ENCODE measurements at places on chromosomes 7 and 10. TPM values are rescaled to one million over a fixed set of nuclear protein-coding genes. Genes with fewer than 3 reads are reported as not detected.

Gene VSIR
- 39.9 TPM for total RNA-seq

Gene ASB10
- total RNA-seq: not detected

Gene AHR
- total RNA-seq: 101 TPM

Gene PBLD
- 9.2 TPM for total RNA-seq

Gene SLC26A3
- not detected for total RNA-seq

Gene SPOCK2
- total RNA-seq: 0.86 TPM

Gene SLK
- total RNA-seq: 85.0 TPM

Gene ZNF488
- total RNA-seq: 0.78 TPM

Gene SSC4D
- 0.42 TPM for total RNA-seq

Gene CD36
- total RNA-seq: 0.50 TPM

Gene C7orf57
- 0.67 TPM for total RNA-seq

Gene GJD4
- total RNA-seq: not detected

Gene RAMP3
- total RNA-seq: not detected

- DNase-seq: peak; percentile 72
Measured at GRCh38 chr7:105187302-105188169, 173.5 kb downstream of the KMT2E start.

- DNase-seq: peak; percentile 71
Measured at GRCh38 chr10:79347894-79348639, 798 bp downstream of the PPIF start.

- DNase-seq: no peak
Measured at GRCh38 chr7:144820552-144820951, 15.3 kb downstream of the TPK1 start.

GRCh38 chr10:113449006-113449695, 103.7 kb upstream of the HABP2 start:
- DNase-seq: no peak

GRCh38 chr10:43079856-43080255, 3.0 kb downstream of the RET start:
- no peak for DNase-seq

- DNase-seq: peak; percentile 40
Measured at GRCh38 chr7:47578579-47579270, 3.2 kb downstream of the TNS3 start.

DNA sequence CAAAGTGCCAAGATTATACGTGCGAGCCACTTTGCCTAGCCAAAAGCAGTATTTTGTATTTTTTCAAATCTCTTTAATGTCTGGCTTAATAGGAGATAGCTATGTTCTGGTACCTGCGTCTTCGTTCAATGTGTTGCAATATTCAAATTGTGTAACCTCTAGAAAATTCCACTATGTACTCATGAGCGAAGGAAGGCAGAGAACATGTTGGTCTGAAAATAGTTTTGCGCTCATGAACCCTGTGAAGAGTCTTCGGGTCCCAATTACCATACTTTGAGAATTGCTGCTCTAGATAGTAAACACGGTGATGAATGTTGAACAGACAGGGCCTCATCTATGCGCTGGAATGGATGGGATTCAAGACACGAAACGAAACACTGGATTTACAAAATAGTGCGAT, 2.7 kb upstream of the SUV39H2 start:
- no peak for DNase-seq

DNA sequence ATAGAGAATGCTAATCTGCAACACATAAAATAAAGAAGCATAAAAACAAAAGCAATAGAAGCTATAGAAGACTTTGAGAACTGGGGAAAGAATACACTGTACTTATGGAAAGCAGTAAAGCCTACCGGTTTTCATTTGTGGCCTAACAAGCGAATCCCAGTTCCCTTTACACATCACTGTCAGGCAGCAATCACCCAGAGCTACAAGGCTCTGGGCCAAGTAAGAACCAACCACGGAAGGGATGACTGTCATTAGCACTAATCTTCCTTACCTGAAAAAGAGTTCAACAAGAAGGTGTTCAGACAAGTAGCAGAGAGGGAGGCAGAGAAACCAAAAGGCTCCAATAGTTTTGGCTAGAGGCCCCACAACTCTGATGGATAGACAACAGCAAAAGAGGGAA, 15.0 kb downstream of the CCDC6 start:
- DNase-seq: peak; percentile 31

- DNase-seq: no peak
Measured at GRCh38 chr10:61341008-61341407, 112.2 kb downstream of the TMEM26 start.

- DNase-seq: no peak
Measured at GRCh38 chr7:30567081-30567480, 27.6 kb upstream of the GARS1 start.

- DNase-seq: no peak
Measured at GRCh38 chr10:10911035-10911434, 106.6 kb upstream of the CELF2 start.

- peak; percentile 69 for DNase-seq
Measured at GRCh38 chr10:44752451-44753441, 158.4 kb upstream of the TMEM72 start.

DNA sequence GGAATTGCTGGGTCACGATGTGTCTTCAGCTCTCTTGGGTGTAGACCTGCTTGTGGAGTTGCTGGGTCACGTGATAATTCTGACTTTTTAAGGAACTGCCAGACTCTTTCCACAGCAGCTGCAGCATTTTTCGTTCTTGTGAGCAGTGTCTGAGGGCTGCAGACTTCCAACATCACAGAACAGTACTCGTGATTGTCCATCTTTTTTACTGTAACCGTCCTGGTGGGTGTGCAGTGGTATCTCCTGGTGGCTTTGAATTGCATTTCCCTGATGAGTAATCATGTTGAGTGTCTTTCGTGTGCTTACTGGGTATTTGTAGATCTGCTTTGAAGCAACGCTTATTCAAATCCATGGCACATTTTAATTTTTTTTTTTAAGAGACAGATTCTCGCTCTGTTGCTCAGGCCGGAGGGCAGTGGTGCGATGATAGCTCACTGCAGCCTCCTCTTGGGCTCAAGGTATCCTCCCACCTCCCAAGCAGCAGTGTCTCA, 22.7 kb downstream of the INPP5A start:
- no peak for DNase-seq

DNA sequence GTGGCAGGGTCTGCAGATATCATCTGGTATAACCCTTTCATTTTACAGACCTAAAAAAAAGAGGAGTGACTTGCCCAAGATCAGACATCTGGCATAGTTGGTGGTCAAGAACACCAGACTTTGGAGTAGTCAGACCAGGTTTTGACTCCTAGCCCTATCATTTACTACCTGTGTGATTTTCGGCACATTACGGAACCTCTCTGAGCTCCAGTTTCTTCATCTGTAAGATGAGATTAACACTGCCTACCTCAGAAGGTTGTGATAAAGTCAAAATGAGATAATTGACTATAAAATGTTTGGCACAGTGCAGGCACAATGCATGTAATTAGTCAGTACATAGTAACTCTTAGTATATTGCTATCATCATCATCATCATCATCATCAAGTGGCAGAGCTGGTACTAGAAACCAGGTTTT, 1.2 kb downstream of the STRIP2 start:
- no peak for DNase-seq

DNA sequence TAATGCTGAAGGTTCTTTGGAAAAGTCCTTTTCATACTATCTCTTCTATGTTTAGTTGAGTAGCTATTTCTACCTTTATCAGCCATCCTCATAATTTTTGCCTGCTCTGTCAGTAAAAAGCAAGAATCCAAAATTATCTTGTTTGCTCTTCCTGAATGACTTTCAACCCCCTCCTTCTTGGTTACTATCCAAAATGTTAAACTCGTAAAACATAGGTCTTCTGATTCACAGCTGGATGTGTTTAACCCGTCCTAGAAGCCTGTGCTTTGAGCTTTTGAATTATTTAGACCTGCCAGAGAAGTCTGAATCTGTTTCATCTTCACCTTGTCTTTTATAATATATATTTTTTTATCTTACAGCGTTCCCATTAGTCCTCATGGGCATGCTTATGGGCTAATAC, 136.4 kb upstream of the MDFIC start:
- DNase-seq: no peak

DNA sequence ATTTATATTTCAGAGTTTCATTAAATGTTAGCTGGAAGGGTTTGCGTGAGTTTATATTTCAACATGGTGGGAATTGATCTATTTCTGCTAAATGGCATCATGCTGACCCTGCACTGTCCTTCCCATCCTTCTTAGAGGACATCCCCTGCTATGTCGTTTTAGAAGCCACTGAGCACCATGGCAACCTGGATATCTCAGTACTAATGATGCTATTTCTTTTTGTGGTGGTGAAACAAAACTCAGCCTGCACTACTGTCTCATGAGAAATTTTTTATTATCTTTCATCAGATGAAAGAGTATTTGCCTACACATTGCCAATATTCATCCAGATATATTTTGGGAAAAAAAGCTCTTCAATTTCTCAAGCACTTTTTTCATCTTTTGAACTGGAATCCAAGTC, 12.1 kb downstream of the EPDR1 start:
- no peak for DNase-seq

GRCh38 chr10:293636-294035, 158.4 kb downstream of the ZMYND11 start:
- DNase-seq: no peak

GRCh38 chr7:21338728-21339164, 89.1 kb upstream of the SP4 start:
- DNase-seq: no peak

DNA sequence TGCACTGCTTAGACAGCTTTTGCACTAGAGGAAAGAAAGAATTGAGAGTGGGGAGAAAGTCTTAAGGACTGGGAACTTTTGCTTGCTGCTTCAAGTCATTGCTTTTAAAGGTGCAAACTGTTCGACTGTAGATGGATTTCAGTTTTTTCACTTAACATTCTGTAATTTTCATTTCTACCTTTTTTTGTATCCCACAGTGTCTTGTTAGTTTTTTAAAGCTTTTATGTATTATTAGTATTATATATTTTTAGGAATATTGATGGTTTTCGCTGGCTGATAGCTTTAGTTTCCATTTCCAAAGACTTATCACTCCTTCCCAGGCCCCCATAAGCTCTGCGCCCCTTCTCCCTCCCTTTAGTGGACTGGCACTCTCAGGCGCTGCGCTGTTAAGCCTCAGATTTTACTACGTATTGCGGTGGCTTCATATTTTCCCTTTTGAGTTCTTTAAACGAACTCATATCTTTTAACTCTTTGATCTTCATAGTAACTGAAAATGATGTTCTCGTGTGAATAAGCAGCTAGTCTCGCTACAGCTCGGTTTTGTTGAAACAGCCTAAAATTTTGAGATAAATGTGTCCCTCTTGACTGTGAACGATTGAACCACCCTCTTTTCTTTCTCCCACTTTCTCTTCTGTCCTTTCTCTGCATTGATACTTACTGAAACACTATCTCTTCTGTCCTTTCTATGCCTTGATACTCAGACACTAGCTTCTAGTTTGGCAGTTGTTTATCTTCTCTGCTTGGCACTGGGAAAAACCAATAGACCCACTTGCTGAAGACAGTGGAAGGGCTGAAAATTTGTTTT, 2.5 kb upstream of the ETV1 start:
- no peak for DNase-seq

Measured in mammary epithelial cell (primary cell).